NCI-H524 treated with DMSO at 0.1 percent for 48 hours (cell line): ENCODE measurements at places on chromosomes 5 and 9.

- DNase-seq: peak; percentile 5
Measured at GRCh38 chr9:2157277-2158110, 142.3 kb downstream of the SMARCA2 start.

- no peak for DNase-seq
Measured at GRCh38 chr9:77707383-77708063, 59.4 kb upstream of the GNA14 start.

GRCh38 chr5:180438785-180439780 is 55.1 kb upstream of the CNOT6 start:
- no peak for DNase-seq

- DNase-seq: no peak
Measured at GRCh38 chr5:53360811-53361210, 119.6 kb upstream of the FST start.

DNA sequence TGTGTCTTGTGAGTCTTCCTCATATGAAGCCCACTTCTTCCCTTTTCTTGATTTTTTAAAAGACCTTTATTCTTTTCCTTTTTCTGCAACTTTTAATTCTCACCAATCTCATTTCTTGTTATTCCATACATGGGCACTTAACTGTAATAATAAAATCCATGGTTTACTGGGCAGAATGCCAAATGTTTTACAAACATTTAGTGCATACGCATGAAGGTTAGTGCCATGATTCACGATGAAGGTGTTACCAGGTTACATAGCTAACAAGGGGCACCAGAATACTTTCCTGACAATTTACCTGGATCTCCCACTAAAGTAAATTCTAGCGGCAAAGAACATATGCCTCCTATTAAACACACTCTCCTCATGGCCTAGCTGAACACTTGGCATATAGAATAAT is 28.5 kb downstream of the MAN2A1 start:
- DNase-seq: no peak

- no peak for DNase-seq
Measured at GRCh38 chr5:173326501-173326960, 1.7 kb downstream of the STC2 start.

DNA sequence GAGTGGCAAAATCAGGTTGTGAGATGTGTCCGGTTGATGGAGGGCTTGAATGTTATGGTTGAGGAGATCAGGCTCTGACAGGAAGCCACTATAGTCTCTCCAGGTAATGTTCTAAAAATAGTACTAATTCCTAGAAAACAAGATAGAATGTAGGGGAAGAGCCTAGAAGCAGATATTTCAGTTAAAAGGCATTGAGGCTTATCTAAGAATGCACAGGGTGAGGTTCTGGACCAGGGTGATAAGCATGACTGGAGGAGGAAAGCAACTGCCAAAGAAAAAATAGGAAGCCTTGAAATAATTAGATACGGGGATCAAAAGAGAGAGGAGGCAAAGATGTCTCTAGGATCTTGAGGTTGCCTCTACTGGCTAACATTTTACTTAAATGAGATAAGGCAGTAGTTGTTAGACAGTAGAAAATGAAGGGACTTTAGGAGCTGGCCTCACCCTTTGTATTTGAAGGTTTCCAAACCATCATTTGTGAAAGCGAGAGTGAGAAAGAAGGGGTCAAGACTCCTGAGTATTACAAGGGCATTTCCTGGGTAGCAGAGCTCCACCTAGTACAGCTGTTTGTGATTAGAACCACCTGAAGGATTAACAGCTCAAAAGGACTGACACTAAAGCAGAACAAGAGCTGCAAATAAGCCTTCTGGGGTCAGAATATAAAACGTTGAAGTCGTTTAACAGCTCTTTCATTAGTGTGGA is 15.4 kb upstream of the ARL15 start:
- DNase-seq: no peak

DNA sequence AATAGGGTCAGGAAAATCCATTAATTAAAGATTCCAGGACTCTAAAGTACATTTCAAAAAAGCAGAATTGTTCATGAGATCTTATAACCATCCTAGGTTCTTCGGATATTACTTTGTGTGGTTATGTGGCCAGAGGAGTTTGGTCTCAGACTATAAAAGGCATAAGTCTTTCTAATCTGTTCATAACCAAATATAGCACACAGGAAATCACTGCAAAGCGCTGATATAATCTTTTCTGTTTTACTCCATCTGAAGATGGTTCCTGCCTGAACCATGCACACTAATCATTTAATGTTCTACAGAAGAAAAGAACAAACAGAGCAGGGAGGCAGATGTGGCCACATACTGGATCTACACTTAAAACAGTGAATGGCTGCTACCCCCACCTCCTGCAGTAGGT is 182.8 kb downstream of the SEMA5A start:
- DNase-seq: no peak

- DNase-seq: no peak
Measured at GRCh38 chr5:171426266-171426665, 6.8 kb downstream of the FGF18 start.

DNA sequence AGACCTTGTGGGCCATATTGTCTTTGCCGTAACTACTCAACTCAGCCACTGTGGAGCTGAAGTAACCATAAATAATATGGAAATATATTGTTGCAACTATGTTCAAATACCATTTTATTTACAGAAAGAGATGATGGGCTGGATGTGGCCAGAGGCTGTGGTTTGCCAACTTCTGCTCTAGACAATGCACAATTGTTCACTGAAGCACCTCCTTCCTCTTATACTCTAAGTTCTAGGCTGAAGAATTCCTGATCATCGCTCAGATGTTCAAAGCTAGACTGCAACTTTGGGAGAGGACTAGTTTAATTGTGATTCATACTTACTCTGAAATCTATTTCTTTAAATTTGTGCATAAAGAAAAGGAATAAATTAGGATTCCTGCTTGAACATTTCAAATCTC is 245.0 kb downstream of the TAF11L14 start:
- DNase-seq: no peak

GRCh38 chr5:39117401-39117800 is 43.2 kb upstream of the RICTOR start:
- DNase-seq: no peak

DNA sequence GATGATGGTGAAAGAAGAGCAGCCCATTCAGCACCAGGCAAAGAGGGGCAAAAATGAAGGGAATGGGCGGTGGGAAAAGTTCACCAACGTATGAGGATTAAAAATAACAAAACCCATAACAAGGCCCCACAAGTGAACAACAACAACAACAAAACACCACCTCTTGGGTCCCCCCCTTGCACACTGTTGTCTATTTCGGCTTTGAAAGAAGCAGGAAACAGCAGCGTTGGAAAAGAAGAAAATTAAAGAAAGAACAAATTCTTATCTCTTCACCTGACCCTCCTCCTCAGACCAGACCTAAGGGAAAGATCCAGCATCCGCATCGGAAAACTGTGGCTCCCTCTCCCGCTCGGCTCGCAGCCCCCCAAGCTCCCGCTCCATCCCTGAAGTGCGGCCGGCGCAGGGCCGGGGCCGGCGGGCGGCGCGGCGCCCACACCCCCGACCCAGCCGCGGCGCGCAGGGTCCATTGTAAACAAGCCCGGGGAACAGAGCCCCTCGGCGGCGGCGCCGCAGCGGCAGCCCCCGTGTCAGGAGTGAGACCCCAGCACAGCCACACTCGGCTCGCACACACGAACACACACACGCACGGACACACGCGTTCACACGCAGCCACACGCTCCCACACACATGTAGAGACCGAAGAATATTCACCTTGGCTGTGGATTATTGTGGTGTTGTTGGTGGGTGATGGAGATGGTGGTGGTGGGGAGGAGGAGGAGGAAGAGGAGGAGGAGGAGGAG is 535 bp downstream of the RFX3 start:
- DNase-seq: no peak

DNA sequence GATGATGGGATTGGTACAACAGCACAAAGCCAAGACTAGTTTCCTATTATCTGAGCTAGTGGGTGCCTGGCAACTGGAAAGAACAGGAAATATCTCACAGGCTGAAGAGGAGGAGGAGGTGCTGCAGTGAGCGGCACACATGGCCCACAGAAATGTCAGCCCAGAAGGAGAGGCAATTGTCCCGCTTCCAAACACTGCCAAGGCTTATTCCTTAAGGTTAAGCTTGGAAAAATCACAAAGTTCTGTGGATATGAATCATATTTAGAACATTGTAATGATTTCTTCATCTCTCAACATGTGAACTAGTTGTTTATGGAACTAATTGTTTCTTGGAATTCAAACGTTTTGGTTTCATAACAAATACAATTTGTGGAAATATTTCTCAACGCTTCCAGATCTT is 1019.5 kb upstream of the SEMA6A start:
- no peak for DNase-seq

DNA sequence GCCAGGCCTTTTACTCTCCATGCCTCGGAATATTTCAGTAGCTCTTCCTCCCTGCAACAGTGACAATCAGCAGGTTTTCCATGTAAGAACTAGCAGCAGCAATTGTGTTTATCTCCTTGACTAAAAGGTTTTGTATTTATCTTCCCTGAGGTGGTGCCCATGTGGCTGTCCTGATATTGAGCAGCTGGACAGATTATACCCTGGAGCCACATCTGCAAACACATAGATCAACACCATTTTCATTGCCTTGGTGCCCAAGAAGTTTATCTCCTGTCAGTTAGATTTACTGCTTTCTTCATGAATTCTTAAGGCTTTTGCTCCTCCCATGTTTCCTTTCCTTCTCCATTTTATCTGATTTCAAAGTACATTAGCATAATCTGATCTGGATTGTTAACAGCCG is 378.4 kb downstream of the SPATA31D1 start:
- DNase-seq: no peak

DNA sequence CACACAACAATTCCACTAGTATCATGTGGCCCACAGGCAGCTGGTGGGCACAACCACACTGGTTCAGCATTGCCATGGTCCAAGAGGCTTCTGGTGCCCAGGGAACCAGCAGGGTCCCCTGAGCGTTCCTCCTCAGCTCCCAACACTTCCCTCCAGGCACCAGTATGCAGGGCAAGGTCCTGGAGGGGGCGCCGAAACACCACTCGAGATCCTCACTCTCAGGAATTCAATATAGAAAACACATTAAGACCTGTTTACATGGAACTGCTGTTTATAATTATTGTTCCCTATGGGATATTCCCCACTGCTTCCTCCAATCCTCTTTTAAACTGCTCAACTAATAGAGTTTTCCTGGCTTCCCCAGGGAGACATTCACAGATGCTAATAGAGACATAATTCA is 91.9 kb upstream of the GABRP start:
- DNase-seq: no peak

DNA sequence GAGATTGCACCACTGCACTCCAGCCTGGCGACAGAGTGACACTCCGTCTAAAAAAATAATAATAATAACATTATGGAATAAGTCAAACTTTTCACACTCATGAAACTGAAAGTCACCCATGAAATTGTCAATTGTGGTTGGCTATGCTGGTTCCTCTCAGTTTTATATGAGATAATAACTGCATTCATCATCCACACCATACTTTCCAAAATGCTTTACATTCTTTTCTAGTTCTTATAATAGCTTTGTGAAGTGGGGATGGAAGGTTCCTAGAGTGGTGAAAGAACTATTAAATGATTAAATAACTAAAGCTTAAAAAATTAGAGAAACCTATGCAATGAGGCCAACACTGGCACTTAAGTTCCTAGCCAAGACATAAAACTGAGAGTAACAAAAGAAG is 12.6 kb upstream of the ASPN start:
- DNase-seq: no peak

DNA sequence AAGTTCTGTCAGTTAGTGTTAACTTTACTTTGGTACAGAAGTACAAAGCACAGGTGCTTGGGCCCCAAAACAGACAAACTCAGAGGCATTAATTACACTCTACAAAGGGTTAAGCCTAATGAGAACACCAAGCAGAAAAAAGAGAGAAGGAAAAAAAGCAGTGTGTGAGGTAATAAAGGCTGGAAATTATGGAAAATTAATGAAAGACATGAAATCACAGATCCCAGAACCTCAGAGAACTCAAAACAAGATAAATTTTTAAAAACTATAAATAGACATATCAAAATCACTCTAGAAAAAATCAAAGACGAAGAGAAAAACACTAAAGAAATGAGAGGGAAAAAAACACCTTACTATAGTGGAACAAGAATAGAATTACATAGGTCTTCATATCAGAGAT is 354.2 kb upstream of the ADAMTS16 start:
- no peak for DNase-seq

DNA sequence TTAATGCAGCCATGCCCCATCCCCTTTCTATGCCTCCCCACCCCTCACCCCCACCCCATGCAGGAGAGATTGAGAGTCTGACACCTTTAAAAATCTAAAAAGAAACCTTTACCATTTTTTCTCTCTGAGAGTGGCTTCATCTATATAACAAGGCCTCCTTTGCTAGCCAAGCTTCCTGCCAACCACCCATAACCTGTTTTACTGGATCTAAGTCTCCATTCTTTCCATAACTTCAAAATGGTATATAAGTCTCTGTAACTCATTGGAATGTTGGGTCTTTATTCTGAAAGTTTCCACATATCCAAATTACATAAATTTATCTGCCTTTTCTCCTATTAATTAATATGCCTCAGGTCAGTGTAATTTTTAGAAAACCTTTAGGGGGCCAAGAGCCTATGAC is 1174.0 kb downstream of the MAT2B start:
- DNase-seq: no peak
